NCI-H526 treated with DMSO at 0.1 percent for 48 hours (cell line): ENCODE measurements at places on chromosomes 1 and 21.

- no peak for DNase-seq
Observed at GRCh38 chr1:67162954-67163353, 3.3 kb upstream of the IL23R start.

DNA sequence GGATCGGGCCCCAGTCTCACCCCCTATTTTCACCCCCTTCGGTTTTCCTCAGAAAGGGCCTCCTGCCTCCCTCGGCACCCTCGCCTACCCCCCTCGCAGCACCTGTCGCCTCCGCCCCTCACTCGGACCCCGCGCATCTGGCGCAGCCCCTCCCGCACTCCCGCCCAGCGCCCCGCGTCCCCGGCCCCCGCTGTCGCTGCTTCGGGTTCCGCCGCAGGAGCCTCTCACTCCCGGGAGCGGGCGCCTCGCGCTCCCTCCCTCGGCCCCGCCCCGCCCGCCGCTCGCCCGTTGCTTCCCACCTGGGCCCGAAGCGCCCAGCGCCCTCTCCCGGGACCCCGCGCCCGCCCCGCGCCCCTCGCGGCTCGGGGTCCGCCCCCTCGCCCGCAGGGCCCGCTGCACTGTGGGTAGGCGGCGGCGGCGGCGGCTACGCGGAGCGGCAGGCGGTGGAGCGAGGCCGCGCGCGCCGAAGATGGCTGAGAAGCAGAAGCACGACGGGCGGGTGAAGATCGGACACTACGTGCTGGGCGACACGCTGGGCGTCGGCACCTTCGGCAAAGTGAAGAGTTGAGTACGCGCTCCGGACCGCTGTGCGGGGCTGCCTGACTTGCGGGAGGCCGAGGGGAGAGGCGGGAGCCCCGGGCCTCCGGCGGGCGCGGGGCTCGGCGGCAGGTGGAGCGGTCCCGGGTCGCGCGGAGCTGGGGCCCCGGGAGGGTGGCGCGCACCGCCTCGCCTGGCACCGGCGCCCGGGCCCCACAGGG lies at the start of gene PRKAA2:
Gene PRKAA2, plus strand, starts transcription at position 396 of the 758 bp plus-strand sequence. Its CDS starts 74 bp downstream, at position 470.
- DNase-seq, result peak; percentile 48

DNA sequence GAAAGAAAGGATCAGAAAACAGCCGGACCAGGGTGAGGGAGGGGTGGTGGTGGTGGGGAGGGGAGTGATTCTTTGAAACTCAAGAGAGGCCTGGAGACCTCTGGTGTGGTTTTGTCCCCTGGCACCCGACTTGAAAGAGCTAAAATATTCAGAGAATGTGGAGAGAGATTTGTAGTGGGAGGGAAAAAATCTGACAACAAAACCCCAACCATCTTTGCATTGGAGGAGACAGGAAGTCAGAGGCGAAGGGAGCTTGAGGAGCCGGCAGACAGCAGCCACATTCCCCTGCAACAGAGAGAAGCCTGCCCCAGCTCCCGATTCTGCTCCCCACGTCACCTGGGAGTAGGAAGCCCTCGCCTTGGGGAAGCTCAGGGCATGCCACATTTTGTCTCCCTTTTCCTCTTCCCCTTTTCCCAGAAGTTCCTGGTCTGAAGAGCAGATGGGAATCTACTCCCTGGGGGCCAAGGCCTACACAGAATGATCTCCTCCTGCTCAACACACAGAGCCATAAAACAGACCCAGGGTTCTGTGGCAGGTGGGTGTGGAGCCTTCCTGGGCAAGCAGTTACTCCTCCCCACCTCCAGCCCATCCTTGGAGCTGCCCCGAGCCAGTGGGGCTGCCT lies 84.9 kb downstream of the ITPKB start:
- DNase-seq, result no peak

DNA sequence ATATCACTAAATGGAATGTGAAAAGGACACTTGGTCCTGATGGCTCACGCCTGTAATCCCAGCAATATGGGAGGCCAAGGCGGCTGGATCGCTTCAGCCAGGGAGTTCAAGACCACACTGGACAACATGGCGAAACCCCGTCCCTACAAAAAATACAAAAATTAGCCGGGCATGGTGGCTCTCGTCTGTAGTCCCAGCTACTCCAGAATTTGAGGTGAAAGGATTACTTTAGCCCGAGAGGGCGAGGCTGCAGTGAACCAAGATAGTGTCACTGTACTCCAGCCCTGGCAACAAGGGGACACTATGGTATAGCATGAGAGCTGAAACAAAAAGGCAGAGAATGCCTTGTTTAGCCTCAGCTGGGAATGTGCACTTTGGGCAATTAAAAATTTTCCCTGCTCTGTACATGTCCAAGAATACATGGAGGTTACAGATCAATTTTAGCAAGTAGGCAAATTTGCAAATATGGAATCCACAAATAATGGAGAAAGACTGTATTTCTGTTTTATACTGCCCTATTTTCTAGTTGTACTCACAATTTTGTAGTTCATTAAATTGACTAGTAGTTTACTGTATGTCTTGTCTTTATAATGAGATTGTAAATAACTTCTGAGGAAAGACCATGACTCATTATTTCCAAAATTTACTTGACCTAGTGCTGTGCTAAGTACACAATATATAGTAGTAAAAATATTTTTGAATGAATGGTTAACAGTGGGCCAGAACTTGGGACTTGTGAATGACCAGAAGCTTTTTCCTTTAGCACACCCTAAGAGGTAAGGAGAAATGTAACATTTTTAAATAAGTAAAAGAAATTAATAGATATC lies 2.0 kb upstream of the ANGEL2 start:
- DNase-seq, result no peak

DNA sequence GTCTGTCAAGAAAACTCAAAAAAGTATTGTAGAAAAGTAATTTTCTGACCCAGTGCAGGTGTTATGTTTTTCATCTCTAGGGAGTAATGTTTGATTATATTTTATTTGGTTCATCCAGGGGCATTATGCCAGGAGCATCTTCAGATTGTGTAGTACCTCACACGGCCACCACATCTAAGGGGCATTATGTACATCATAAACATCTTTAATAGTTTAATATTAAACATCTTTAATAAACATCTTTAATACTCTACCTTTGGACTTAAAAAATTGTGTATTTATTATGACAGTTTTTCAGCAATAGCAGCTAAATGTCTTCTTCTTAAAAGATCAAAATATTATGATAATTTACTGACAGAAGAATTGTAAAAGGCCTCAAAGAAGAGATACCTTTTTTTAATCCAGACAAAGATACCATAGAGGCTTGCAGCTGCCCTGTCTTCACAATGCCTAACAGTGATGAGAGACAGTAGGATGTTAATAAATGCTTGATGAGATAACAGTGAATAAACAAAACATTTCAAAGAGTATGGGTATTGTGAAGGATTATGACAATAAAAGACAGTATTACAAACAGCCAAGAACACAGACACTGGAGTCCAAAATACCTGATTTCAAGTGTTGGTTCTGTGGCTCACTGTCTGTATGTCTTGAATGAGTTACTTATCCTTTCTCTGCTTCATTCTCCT lies 240.9 kb upstream of the ADGRL2 start:
- DNase-seq, result no peak

DNA sequence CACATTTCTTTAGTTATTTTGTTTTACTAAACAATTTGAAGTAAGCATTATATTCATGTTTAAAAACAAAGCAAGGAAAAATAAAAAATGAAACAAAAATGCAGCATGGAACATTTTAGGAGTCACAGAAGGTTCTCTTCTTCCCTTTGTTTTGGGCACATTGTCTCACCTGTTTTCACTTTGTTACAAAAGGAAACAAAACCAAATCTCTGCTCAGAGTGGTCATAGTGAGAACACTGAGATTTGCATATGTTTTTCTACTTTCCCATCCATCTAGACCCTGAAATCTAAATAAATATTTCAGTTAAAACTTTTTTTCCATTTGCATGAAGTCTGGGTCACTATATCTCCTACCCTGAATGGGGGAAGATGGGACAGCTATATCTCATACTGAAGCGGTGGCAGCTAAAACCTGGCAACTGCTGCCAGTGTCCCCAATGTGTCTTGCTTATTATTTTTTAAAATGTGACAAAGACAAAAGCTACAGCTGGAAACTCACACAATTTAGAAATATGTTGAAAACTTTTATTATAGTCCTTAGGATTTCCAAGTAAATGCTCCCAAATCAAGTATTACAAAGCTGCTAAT lies 3.5 kb downstream of the EXOC8 start:
- DNase-seq, result no peak

- DNase-seq, result no peak
Observed at GRCh38 chr1:9670085-9670484, 18.6 kb downstream of the PIK3CD start.

- DNase-seq, result no peak
Observed at GRCh38 chr21:38631676-38632075, 133.4 kb upstream of the ERG start.

DNA sequence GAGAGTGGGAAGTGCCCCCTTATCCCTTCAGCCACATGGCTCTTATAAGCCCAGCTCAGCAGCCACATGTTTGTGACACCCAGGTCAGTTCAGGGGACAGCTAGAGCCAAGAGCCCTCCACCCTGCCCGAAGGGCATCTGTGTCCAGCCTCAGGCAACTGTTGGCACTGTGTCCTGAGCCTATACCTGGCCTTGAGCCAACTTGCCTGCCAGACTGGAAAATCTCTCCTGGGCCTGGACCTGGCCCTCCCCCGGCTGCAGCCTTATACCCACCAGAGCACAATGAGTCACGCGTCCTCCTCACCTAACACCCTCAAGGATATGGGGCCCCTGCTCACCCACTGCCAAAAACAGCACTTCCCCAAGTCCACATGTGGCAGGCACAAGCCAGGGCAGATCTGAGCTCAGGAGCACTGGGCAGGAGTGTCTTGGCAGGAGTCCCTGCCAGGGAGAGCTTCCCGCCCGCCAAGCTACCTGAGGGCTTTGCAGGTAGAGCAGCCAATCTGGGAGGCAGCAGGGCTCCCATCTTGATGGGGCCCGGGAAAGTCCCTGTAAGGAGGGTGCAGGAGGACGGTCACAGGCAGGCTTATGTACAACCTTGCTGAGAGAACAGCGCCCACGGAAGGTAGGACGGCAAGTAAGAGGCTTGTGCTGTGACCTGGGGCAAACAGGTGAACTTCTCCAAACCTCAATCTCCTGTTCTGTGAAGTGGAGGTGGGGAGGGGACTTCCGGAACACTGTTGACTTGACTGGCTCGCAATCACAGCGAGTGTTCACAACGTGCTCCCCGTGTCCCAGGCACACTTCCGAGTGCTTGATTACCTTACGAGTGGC lies 19.8 kb upstream of the HSPG2 start:
- DNase-seq, result no peak

DNA sequence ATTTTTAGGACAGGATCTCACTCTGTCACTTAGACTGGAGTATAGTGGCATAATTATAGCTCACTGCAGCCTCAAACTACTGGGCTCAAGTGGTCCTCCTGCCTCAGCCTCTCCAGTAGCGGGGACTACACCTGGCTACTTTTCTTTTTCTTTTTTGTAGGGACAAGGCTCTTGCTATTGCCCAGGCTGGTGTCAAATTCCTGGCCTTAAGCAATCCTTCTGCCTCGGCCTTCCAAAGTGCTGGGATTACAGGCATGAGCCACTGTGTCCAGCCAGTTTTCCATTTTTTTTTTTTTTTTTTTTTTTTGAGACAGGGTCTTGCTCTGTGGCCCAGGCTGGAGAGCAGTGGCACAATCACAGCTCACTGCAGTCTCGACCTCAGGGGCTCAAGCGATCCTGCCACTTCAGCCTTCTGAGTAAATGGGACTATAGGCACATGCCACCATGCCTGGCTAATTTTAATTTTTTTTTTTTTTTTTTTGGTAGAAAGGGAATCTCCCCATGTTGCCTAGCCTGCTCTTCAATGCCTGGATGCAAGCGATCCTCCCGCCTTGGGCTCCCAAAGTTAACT lies 20.6 kb upstream of the CEP85 start:
- no peak for DNase-seq

- DNase-seq, result no peak
Observed at GRCh38 chr1:181255270-181255929, 166.9 kb downstream of the IER5 start.

- no peak for DNase-seq
Observed at GRCh38 chr21:26079366-26079765, 91.2 kb downstream of the APP start.
